ENCODE measurements at places on chromosomes 6 and 20.

DNA sequence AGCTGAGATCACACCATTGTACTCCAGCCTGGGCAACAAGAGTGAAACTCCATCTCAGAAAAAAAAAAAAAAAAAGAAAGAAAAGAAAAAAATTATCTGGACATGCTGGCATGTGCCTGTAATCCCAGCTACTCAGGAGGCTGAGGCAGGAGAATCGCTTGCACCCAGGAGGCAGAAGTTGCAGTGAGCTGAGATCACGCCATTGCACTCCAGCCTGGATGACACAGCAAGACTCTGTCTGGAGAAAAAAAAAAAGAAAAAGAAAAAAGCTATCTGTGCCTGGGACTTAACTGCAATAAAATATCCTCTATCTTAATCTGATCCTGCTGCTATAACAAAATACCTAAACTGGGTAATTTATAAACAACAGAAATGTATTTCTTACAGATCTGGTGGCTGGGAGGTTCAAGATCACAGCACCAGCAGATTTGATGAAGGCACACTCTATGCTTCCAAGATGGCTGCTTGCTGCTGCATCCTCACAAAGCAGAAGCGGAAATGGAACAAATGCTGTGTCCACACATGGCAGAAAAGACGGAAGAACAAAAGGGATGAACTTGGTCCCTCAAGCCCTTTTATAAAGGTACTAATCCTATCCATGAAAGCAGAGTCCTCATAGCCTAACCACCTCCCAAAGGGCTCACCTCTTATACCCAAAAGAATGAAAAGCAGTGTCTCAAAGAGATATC is 273.3 kb upstream of the JARID2 start:
- no peak for DNase-seq

DNA sequence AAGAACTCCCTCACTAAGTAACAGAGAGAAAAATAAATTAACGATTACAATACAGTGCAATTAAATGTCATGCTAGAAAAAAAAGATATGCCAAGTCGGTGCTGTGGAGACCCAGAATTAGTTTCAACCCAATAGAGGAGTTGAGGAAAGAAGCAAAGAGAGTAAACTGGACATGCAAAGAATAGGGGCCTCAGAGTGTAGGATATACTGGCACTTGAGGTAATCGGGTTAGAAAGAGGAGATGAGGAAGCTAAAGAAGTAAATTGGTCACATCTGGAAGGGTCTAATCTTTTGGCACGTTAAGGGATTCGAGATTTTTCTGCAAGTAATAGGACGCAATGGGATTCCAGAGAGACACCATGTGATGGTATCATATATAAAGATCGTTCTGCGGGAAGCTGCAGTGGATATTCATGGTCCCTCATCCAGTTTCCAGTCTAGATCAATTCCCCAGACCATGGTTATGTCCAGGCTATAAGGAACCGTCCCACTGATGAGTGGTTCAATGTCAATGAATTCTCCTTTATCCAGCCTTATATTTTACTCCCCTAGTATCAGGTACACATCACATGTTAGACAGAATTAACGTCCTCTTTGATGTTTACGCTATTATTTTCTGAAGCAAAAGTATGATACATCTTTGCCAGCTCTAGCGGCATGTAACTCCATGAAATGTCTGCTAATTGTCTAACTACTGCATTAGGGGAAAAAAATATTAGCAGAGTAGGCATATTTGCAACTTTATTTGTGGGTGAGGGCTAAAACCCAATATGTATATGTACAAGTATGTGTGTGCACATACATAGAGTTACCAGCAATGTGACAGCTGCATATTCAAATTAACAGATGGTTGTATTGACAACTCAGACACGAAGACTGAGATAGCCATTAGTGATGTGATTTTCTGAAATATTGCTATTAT is 1.1 kb upstream of the TBC1D32 start:
- no peak for DNase-seq

DNA sequence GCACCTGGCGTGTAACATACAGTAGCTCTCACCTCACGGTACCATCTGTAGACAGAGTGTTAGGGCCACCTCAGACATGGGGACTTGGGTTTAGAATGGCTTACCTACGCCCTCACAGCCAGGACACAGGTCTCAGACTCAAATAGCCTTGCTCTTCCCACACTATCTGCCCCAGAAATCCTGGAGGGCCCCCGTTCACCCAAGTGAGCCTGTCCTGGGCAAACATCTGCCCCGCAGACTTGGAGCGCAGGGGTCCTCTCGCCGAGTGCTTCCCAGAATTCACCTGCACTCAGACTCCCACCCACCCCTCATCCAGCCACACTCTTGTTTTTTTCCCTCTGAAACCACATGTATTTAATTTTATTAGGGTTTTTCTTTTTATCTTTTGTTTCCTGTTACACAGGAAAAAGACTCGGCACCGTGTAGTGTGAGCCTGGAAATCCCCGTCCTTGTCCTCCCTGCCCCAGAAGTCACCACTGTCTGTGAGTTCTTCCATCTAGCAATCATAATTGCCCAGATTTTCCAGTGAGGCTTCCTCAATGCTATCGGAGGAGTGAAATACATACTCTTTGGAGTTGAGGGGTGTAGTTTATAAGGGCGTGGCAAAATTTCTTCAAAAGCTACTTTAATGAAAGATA is 17.1 kb upstream of the MAP1LC3A start:
- DNase-seq: no peak

- DNase-seq: no peak
Observed at GRCh38 chr6:26206868-26207801, 119.9 kb downstream of the HFE start.

DNA sequence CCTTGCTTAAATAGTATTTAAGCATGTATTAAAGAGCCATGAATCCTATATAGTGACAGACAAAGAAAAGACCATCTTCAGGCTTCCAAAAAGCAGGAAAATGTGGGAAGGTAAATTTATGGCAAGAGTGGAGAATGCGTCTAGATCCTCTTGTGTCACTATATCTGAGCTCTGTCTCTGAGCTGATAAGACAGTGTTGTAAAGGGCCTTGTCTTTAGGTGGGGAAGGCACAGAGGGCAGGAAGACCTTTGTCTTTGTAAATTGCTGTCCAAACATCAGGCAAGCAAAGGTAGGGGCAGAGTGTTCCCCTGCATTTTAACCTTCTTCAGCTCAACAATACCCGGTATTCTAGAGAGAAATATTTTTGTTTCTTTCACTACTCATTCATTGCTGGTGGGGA is 33.9 kb upstream of the MBOAT1 start:
- no peak for DNase-seq

DNA sequence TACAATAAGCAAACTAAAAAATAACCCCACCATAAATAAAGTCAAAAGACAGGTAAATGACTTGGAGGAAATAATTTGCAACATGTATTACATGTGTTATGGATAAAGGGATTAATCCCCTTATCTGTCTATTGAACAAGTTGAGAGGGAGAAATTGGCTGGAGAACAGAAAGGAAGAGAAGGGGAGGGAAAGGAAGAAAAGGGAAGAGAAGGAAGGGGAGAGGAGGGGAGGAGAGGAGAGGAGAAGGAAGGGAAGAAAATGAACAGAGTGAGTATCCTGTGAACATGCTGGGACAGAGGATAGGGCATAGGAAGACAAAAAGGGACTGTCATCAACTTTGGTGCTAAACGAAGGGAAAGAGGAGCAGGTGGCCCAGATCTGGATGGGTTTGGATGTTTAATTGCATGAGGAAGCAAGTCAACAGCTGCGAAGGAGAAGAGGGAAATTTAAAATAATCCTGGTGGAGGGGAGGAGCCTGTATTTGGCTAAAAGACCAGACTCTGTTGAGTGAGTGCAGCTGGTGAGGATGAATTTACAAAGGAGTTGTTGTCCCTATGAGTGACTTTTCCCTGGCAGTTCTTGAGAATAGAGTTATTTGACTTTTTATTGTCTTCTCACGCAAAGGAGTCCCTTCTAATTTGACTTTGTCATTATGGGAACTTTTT is 14.2 kb upstream of the SHLD1 start:
- DNase-seq: no peak

GRCh38 chr20:23645575-23645974 is 7.8 kb upstream of the CST3 start:
- DNase-seq: no peak

- no peak for DNase-seq
Observed at GRCh38 chr6:51616243-51616642, 471.2 kb downstream of the PKHD1 start.

GRCh38 chr6:122663981-122664380 is 53.8 kb downstream of the PKIB start:
- no peak for DNase-seq

DNA sequence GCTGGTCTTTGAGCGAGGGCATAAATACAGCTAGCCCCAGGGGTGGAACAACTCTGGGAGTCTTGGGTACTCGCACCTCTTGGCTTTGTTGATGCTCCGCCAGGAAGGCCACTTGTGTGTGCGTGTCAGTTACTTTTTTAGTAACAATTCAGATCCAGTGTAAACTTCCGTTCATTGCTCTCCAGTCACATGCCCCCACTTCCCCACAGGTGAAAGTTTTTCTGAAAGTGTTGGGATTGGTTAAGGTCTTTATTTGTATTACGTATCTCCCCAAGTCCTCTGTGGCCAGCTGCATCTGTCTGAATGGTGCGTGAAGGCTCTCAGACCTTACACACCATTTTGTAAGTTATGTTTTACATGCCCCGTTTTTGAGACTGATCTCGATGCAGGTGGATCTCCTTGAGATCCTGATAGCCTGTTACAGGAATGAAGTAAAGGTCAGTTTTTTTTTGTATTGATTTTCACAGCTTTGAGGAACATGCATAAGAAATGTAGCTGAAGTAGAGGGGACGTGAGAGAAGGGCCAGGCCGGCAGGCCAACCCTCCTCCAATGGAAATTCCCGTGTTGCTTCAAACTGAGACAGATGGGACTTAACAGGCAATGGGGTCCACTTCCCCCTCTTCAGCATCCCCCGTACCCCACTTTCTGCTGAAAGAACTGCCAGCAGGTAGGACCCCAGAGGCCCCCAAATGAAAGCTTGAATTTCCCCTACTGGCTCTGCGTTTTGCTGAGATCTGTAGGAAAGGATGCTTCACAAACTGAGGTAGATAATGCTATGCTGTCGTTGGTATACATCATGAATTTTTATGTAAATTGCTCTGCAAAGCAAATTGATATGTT is 19.2 kb downstream of the IRF4 start:
- no peak for DNase-seq

- no peak for DNase-seq
Observed at GRCh38 chr20:40689943-40690835, 1.2 kb upstream of the MAFB start.

Measured in T-helper 17 cell (primary cell).